Epithelial cell of alveolus of lung (primary cell): ENCODE measurements at places on chromosomes 4 and X. TPM values are rescaled to one million over a fixed set of nuclear protein-coding genes. Genes with fewer than 3 reads are reported as not detected.

SSX1 gene
- not detected in 2 replicates for total RNA-seq

CXCL11 gene
- 1.0 TPM in 1 of 2 replicates, not detected in the other for total RNA-seq

CT45A5 gene
- not detected in 2 replicates for total RNA-seq

KIAA1210 gene
- total RNA-seq = not detected in 2 replicates

DUX4 gene
- not detected in 2 replicates for total RNA-seq

NXF2 gene
- not detected in 2 replicates for total RNA-seq

ARMCX2 gene
- total RNA-seq = 65.1 and 98.9 TPM in 2 replicates

TCEAL7 gene
- 30.5 and 43.8 TPM in 2 replicates for total RNA-seq

STARD8 gene
- total RNA-seq = 0.96 and 1.8 TPM in 2 replicates
